ENCODE measurements at places on chromosomes 2 and 18.
A peak's percentile ranks its signal among the peaks of the same experiment; 100 is the strongest.

DNA sequence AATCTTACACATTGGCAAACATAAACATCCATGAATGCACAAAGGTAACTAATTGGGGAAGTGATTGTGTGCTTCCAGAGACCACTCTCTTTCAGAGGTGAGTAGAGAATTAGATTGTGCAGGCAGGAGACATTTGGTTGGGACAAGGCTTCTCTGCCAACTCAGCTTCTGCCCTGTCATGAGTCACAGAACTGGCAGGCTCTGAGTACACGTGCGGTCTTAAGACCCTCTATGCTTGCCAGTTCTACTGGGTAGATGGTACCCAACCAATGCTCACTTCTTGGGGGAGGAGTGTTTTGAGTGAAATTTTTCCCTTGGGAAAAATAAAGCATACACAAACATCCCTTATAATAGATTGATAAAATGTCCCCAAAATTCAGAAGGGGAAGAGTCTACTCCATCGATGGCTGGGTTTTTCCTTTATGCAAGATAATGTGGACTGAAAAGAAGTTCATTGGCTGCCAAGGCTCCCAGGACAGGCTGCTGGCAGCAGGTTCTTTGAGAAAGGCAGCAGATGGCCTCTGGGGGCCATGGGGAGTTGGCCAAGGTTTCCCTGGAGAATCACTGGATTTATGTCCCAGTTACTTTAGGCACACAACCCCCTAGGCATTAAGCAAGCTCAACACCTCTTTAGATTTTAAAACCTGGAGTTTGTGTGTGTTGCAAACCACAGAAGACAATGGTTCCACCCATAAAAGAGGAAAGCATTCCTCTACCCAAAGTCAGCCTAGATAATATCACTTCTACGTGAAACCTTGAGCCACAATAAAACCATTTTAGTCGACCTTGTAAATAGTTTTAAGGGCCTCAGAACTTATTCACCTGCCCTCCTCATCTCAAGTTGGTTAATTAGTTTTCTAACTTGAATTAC, 417.0 kb downstream of the TXNL1 start:
- DNase-seq, result no peak

DNA sequence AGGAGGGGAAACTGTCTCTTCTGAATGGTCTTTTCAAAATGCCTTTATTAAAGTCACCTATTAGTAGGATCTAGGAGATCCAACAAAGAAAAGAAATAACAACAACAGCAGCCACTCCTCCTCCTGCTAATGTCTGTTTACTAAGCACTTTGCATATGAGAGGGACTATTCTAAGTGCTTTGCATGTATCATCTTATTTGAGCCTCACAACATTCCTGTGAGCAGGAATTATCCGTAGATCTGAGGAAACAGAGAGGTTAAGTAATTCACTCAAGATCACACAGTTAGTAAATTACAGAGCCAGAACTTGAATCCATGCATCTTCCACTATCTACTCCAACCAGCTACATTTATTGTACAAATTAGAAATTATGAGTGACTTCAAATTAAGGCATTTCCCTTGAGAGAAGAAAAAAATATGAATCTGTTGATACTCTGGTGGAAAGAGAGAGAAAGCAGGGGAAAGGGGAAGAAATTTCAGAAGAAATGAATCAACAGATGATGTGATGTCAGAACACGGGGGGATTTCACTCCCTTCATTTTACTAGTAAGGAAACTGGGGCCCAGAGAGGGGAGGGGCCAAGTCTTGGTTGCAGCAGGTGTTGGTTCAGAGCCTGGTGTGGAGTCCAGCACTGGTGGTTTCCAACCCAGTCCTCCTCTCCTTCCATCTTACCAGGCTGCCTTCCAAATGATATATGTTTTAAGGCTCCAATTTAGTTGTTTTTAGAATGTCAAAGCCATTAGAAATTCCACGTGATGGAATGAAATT, 49.7 kb downstream of the TSN start:
- DNase-seq, result peak; percentile 30

DNA sequence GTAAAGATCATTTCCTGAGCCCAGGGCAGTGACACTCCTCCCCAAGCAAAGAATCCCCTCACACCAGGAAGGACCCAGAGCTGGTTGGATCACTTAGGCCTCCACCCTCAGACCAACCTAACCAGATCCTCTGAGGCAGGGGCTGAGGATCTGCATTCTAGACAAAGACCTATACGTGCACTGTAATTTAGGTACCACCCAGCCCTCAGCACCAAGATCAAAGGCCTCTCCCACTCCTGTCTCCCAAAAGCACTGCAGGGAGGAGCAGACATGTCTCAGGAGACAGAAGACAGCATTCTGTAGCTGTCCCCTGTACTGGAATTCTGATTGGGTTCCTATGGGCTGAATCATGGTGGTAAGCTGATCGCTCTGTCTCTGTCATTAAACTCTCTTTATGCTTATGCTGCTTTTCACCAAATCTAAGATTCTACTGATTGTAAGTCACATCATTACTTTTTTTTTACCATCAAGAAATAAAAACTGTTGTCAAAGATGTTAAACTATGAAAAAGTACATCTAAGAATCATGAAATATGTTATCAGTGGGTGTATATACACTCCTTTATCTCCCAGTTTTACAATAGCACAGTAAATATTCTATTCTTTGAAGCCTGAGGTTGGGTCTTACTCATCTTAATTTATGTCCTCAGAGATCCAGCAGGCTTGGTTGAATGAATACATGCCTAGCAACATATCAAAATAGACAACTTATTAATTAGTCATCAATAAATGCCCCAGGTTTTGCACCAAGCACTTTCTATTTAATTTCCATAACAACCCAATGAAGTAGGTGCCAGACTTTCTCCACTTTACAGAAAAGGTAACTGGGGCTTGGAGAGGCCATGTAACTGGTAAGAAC, 28.3 kb downstream of the MCFD2 start:
- DNase-seq, result no peak

- no peak for DNase-seq
These were observed 46.8 kb upstream of the SMIM21 start for GRCh38 chr18:75474332-75474731.

DNA sequence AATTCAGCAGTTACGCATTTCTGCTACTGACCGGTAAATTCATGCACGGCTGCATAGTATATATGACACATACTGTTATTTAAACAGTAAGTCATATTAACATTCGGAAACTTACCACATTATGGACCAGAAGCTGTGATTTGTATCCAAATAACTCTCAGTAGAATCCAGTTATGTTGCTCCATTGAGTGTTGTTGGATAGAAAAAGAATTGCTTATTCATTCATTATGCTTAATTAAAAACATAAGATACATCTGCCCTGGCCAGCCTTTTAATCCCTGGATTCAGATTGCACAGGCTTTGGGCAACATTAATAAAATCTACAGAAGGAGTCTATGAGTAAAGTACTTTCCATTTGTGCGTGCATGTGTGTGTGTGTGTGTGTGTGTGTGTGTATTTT, 111.3 kb downstream of the CPS1 start:
- no peak for DNase-seq

- DNase-seq, result peak; percentile 54
These were observed 614 bp upstream of the FKBP1B start for GRCh38 chr2:24048769-24049484.

- DNase-seq, result no peak
These were observed 286.3 kb downstream of the PIEZO2 start for GRCh38 chr18:10863026-10863425.

DNA sequence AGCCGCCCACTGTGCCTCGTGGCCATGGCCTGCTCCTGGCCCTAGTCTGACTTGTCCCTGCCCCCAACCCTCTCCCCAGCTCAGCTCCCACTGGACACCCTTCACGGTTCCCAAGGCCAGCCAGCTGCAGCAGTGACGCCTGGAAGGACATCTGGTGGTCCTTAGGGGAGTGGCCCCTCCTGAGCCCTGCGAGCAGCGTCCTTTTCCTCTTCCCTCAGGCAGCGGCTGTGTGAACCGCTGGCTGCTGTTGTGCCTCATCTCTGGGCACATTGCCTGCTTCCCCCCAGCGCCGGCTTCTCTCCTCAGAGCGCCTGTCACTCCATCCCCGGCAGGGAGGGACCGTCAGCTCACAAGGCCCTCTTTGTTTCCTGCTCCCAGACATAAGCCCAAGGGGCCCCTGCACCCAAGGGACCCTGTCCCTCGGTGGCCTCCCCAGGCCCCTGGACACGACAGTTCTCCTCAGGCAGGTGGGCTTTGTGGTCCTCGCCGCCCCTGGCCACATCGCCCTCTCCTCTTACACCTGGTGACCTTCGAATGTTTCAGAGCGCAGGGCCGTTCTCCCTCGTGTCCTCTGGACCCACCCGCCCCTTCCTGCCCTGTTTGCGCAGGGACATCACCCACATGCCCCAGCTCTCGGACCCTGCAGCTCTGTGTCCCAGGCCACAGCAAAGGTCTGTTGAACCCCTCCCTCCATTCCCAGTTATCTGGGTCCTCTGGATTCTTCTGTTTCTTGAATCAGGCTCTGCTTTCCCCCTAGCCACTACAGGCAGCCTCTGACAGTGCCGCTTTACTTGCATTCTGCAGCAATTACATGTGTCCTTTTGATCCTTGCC, 35.8 kb downstream of the ANO7 start:
- DNase-seq, result no peak

DNA sequence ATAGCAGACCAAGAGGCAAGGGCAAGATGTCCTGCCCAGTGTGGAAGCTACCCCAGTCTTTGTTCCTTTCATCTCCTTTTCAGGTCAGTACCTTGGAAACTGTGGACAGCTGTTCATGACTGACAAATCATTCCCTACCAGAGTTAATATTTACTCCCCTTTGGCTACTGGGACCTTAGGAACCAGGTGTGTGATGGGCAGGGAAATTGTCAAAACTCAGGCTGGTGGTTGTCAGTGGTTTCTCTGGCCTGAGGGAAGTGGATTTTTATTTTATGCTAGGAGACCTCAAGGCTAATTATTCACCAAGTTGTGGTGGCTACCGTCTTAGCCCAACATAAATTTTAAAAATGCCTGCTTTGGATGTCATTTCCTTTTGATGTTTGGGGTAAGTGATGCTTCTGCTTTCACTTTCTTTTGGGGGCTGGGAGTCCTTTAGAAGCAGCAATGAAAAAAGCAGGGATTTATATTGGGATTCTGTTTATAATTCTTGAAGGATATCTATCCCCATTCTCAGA, 119.3 kb downstream of the SETBP1 start:
- peak; percentile 16 for DNase-seq

DNA sequence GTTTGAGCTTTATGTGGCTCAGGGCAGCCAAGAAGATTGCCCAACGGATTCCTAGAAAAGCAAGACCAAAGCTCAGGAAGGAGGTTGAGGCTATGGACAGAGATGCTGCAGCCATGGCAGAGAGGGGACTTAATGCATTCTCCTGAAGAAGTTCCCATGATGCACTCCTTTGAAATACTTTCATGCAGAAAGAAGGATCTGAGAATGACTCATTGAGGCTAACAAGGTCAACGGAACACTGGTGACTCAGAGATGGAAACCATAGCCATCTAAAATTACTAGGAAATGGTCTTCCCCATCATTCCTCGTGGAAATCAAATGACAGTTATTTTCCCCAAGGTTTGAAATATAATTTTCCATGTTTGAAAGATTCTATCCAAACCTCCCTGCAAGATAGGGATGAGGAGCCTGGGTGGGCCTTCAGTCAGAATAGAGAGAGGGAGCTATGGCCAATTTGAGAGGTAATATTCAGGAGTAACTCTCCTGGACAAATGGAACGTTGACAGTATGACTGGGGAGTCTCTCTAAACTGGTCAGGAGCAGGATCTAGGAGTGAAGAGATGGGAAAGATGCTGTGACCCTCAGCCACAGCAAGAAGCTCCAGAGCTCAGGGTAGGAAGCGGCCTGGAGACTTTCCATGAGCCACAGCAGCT, 63.0 kb downstream of the REEP1 start:
- DNase-seq, result no peak

DNA sequence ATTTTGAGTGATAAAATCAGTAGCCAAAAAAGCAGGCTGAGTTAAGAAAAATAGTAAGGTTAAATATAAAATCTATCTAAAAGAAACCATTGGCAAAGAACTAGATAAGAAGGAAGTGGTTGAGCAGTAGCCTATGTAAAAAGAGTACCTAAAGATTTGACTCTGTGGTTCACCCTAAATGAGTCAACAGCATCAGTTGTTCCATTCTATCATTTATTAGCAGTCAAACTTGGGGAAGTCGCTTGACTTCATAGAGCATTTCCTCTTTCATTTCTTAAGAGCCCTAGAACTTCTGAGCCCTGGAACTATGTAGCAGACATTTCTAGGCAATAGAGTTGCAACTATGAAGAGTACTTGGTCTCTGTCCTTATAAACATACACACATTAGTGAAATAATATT, 381.7 kb downstream of the NUP35 start:
- DNase-seq, result no peak

GRCh38 chr2:233033672-233034071, 1.2 kb downstream of the NEU2 start:
- no peak for DNase-seq

- no peak for DNase-seq
These were observed 149.4 kb upstream of the EPAS1 start for GRCh38 chr2:46147626-46148368.

- DNase-seq, result no peak
These were observed 126.6 kb upstream of the SLC1A4 start for GRCh38 chr2:64862623-64863022.

All from OCI-LY7 (cell line).